ENCODE measurements at places on chromosomes 11 and 22.

DNA sequence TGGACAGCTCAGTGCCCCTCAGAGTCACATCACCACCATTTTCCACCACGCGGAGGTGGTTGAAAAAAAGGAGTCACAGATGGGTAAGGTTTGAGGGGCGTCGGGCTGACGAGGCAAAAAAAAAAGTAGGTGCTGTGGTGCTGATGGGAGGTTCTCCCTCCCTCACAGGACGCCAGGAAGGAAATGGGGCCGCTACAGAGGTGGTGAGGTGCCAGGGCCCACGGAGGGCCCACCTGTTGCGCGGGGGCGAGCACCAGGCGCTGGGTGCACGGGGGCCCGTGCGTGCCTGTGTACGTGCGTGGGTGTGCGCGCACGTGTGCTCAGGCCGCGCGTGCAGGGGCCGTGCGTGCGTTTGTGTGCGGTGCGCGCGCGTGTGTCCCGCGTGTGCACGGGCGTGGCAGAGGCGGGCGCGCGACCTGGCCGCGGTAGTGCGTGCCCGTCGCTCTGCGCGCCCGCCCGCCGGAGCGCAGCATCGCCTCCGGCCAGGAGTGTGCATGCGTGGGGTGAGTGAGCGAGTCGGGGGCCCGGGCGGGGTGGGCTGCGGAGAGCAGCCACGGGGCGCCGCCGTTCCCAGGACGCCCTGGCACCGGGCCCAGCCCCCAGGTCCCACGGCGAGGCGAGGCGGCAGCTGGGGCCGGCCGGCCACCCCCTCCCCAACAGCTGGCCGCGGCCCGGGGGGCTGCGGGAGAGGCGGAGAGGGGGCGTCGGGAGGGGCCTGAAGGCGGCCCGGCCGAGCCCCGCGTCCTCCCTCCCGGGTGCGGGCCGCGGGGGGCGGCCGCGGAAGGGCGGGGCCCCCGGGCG is 2.8 kb downstream of the PDGFB start:
- no peak for DNase-seq

DNA sequence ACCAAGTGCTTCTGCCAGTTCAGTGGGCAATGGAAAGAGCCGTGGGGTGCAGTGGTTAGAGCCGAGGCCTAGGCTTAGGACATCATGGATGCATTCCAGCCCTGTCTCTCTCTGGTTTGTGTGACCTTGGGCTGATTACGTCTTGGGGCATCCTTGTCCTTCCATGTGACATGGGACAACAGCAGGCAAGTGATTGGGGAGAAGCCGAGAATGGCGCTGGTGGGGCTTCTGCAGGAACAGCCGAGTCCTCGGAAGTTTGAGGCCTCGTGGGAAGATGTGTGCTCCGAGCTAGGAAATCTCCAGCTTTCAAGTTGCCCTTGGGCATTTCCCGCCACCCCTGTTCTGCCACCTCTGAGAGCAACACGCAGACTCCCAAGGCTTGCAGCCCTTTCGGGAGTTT is 16.6 kb downstream of the TSPAN18 start:
- no peak for DNase-seq

- no peak for DNase-seq
Observed at GRCh38 chr11:126339073-126339862, 16.2 kb upstream of the ST3GAL4 start.

GRCh38 chr11:1484695-1485503 is 1.7 kb downstream of the MOB2 start:
- DNase-seq, result no peak

DNA sequence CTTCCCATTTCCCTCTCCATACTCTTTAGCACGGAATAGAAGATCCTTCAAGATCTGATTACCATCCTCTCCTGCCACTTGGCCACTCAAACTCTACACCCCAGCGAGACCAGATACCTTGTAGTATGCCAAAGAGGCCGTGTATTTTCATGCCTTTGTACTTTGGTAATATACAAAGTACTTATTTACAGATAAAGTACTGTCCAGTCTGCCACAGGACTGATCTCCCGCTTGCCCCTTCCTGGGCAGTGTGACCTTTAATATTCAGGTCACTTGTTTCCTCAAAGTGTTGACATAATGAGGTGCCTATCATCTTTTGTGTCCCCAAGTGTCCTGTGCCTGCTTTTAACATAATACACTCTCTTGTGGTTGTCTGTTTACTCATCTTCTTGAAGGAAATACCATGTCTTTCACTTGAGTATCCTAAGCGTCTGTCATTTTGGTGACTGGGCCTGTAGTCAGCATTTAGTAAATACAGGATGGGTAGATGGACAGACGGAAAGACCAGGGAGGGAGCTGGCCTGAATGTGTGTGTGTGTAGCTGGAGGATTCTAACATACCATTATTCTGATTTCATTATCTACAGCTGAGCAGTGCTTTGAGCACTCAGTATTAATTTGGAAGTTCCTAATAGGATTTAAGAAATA is 137.4 kb downstream of the NAV2 start:
- DNase-seq, result no peak

DNA sequence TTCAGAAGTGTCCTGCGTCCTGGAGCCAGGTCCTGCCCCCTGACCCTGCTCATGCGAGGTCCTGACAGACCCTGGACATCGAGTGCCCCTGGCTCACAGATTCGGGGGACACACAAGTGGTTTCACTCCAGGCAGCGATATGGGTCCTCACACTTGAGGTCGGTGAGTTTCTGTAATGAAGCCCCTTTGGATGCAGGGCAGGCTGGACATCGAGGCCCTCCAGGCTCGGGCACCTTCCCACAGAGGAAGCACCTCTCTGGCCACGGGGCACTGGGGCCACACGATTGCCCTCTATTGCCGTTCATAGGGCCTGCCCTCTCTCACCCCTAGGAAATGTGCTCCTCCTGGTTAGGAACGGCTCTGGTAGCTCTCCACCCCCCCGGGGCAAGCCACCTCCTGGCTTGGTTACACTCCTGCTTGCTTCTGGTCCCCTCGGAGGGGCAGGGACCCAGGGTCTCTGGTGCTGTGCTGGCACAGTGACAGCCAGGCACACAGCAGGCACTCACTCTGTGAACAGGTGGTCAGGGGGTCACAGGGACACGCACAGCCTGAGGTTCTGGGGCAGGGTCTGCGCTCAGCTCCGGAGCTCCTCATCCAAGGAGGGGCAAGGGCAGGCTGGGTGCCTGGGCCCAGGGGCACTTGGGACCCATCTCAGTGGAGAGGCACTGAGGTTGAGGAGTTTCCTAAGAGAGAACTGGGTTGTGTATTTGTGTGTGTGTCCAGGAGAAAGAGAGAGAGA is 907.7 kb downstream of the BRD1 start:
- no peak for DNase-seq

DNA sequence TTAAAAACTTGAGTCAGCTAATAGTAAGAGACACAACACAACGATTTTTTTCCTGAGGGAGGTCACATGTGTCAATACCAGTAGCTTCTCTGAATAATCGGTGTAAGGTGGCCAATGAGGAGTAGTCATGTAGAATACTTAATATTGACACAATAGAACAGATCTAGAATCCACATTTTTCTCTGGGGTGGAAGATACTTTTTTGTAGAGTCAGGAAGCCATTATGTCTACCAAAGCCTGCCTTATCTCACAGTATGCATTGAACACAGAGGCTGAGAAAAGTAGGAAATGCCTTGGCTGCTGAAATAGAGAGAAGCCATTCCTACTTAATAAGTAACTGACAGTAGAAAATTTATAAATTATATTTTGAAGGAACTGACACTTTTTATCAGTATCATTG is 725.0 kb downstream of the METTL15 start:
- no peak for DNase-seq

DNA sequence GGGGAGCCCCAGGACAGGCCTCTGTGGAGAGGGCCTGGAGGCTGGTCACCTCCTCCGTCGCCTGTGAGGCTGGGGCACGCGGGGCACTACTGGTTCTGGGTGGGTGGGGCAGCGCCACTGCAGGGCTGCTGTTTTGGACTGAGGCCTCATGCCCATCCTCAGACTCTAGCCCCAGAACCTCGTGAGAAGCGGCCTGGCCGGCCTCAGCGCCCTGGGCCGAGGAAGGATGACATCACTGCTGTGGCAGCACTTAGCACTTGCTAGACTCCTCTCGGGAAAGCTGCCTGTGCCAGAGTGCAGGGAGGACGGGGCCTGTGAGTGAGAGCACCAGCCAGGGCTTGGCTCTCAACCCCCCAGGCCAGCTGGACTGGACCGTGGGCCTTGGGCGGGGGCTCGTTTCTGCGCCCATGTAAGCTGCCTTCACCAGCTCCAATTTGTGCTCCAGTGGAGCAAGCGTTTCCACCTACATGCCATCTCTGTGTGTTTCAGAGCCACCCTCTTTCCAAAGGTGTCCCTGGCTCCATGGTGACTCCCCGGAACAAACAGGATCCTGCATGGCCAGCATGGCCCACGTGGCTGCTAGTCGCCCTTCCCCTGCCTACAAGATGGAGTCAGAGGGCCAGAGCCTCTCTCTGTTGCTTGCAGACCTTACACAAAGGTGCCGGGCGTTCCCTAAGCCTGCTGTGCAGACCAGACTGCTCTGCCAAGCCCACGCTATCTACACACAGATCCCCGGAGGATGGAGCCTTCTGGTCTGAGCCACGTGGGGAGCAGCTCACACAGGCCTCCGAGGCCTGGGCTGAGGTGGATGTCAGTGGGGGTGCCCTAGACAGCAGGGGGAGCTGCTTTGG is 102.9 kb downstream of the CTTN start:
- no peak for DNase-seq

DNA sequence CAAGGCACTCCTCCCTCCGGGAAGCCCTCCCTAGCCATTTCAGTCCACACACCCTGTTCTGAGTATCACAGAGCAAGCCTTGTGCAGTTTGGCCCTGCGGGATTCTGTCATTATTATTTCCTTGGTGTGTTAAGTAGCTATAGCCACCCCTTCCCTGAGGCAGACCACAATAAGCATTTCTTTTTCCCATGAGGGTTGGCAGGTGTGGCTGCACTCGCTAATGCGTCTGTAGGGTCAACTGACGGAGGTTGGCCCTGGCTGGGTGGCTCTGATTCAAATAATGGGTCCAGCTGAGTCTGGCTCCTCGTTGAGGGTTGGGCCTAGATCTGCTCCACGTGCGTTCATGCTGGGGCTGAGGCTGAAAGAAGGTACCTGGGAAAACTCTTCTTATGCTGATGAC is 5.1 kb downstream of the F2 start:
- no peak for DNase-seq

GRCh38 chr22:21991774-21992173 is 9.2 kb upstream of the TOP3B start:
- DNase-seq, result no peak

DNA sequence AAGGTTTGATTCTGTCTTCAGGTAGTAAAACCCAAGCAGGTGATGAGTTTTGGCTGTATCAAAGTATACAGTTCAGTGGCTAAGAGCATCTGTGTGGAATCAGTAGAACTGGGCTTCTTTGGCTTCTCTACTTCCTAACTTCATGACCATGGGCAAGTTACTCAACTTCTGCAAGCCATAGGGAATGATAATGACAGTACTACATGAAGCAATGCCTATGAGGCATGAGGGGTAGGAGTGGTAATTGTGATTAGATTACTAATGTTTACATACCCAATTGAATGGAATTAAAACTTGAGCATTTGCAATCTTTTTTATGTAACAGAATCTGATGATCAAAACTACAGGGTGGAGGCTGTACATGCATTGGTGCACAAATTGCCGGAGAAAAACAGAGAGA is 164.3 kb downstream of the PGR start:
- no peak for DNase-seq

DNA sequence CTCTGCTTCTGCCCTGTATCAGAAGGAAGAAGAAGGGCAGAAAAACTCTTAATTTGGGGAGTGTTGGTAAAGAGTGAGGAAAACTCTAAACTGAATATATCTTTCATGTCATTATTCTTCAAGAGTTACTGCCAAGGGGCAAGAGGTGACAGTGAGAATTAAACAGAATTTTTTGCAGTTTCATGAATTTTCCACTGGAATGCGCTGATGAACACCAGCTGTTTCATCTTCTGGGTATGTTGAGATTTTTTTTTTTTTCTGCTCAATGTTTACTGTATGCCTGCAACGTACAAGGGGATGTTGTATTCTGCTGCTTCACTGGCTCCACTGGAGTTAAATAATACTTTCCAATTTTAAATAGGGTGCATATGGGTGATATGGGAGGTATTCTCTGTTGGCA is 117.8 kb downstream of the FAM76B start:
- no peak for DNase-seq

- DNase-seq, result no peak
Observed at GRCh38 chr11:119729581-119729927, 554 bp upstream of the NECTIN1 start.

DNA sequence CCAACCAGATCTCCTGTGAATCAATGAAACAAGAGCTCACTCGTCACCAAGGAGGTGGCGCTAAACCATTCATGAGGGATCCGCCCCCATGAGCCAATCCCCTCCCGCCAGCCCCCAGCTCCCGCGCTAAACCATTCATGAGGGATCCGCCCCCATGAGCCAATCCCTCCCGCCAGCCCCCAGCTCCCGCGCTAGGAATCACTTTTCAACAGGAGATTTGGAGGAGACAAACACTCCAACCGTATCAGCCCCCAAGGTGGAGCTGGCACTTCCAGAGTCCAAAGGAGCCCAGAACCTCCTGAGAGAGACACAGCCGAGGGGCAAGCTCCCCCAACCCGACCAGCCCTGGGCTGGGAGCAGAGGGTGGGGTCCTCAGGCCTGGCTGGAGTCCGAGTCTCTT is 40.9 kb upstream of the PRR5 start:
- no peak for DNase-seq

DNA sequence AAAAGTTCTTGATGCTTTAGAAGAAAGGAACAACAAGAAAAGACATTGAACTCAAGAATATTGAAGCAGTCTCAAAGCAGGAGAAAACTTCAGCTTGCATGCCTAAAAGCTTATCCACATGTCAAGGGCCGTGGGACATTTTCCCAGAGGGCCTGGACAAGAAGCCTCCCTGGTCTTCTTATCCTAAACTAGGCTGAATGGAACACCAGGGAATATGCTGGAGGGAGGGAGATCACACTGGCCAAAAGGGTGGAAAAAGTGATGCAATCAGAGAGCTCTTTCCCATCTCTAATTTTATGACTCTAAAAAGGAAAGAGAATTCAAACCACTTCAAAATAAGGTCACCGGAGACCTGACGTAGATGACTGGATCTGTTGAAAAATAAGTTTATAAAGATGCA is 107.2 kb downstream of the MPPED2 start:
- DNase-seq, result no peak

DNA sequence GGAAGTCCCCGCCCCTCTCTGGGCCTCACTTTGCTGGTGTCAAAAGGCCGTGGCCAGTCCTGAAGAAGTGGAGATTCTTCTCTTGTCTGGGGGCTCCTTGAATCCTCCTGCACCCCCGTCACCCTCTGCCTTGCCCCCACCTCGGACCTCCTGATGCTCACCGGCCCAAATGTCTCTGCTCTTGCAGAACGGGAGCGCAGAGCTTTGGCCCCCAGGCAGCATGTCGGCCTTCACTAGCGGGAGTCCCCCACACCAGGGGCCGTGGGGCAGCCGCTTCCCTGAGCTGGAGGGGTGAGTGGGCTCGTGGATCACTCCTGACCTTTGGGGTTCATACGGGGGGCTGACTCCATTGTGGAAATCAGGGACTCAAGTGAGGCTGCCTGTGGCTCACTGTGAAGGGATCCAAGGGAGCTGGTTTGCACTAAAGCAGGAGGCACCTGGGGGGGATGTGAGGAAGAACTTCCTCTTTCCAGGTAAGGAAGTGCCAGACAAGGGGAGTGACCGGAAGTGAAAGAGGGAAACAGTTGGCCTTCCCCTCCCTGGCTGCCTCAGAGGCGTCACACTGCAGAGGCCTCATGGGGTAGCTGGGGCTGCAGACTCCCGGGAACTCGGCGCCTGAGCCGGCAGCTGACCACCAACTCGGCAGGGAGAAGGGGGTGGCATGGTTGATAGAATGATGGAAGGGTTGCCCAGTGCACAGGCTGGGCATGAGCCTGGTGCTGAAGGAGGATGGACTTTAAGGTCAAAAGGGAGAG is 23.1 kb downstream of the CSF2RB start:
- DNase-seq, result no peak

GRCh38 chr11:7498193-7498592 is 12.9 kb downstream of the OLFML1 start:
- no peak for DNase-seq

All from stimulated activated naive B cell treated with anti-CD40 and anti-IgM and Interleukin-4, amounts not matched to agents 10 μg/mL and 1 μg/mL and 100 μg/mL, for 72 hours (primary cell).